ENCODE measurements at places on chromosomes 5 and 9.

GRCh38 chr9:97487107-97487506 lies 14.4 kb upstream of the TMOD1 start:
- H3K27ac ChIP-seq = no peak overlapping the region
- no peaks in the 10 kb centered on the region for H3K4me1 ChIP-seq
- H3K36me3 ChIP-seq = no peaks in the 10 kb centered on the region
- DNase-seq = no peak
- H3K27me3 ChIP-seq = no peaks in the 10 kb centered on the region

- H3K4me3 ChIP-seq = no peak overlapping the region
- H3K4me1 ChIP-seq = no peaks in the 10 kb centered on the region
- no peak overlapping the region for H3K27ac ChIP-seq
- no peaks in the 10 kb centered on the region for H3K36me3 ChIP-seq
- no peaks in the 10 kb centered on the region for H3K27me3 ChIP-seq
These were observed 72.6 kb upstream of the PUM3 start for GRCh38 chr9:2916382-2916985.

- no peak for DNase-seq
- no peak overlapping the region for H3K27ac ChIP-seq
- H3K4me1 ChIP-seq = peaks cover 8% of the 10 kb centered on the region
- no peak overlapping the region for H3K4me3 ChIP-seq
These were observed 2.6 kb upstream of the GAPVD1 start for GRCh38 chr9:125258832-125259534.

DNA sequence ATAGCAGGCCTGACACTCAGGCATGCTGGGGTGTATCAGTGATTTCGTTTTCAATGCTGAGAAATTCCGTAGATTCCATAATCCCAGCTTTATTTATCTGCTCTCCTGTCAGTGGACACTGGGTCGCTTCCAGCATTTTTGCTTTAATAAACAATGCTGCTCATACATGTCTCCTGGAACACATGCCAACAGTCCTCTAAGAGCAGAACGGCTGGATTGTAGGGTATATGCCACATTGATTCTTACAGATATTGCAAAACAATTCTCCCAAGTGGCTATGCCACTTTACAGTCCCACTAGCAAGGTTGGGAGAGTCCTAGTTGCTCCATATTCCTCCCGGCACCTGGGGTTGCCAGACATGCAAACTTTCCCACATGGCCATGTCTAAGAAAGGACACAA lies 81.9 kb downstream of the RAPGEF1 start:
- H3K4me1 ChIP-seq = no peaks in the 10 kb centered on the region
- H3K27ac ChIP-seq = peak overlapping the region; percentile 26
- no peak overlapping the region for H3K4me3 ChIP-seq
- H3K27me3 ChIP-seq = no peaks in the 10 kb centered on the region
- H3K36me3 ChIP-seq = no peaks in the 10 kb centered on the region
- DNase-seq = no peak

DNA sequence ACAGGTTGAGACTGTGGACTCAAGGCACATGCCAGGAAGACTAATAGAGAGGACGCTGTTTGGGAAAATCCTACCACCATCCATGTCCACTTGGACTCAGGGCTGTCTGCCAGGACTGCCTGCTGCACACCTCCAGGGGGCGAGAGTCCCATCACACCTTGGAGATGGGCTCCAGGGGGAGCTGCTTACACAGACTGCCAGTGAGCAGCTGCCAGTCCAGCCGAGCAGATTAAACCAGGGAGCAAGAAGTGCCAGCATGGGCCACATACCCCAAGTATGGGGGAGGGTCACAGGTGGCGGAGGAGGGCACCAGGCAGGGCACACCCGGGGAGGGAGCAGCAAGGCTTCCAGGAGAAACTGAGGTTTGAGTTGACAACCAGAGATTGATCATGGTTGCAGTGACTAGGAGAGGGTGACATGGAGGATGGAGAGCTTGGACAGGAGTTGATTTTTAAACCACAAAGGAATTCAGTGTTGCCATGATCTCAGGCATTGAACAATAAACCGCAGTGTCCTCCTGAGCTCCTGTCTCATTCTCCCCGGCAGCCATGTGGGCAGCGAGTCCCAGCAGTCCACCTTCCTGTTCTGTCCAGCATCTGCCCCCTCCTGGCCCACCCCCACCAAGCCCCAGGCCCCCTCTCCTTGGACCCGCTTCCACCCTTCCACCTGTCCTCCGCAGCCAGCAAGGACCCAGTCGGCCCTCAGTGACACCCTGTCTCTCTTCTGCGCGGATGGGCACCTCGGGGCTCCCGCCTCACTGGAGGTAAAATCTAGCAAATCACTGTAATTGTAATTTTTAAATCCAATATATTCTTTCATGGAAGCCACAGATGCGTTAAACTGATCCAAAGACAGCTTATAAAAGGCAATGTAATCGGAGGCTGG lies 3.1 kb upstream of the VAV2 start:
- H3K4me3 ChIP-seq = no peak overlapping the region
- no peak for DNase-seq
- H3K27ac ChIP-seq = no peak overlapping the region
- no peaks in the 10 kb centered on the region for H3K27me3 ChIP-seq

GRCh38 chr9:126624912-126625311 lies 11.2 kb downstream of the LMX1B start:
- H3K27me3 ChIP-seq = peaks cover 41% of the 10 kb centered on the region
- no peaks in the 10 kb centered on the region for H3K36me3 ChIP-seq
- H3K4me3 ChIP-seq = no peak overlapping the region
- no peak for DNase-seq
- peaks cover 11% of the 10 kb centered on the region for H3K4me1 ChIP-seq
- peak overlapping the region; percentile 91 for H3K27ac ChIP-seq

All from breast epithelium (tissue), 4 donors.